ENCODE measurements at places on chromosomes 5 and 9. TPM values are rescaled to one million over a fixed set of nuclear protein-coding genes. Genes with fewer than 3 reads are reported as not detected.

TMEM215 gene
- not detected for total RNA-seq

ARSI gene
- total RNA-seq = 17.6 TPM

LCP2 gene
- not detected for total RNA-seq

EFNA5 gene
- total RNA-seq = not detected

SOHLH1 gene
- total RNA-seq = 0.32 TPM

CFAP90 gene
- total RNA-seq = 0.11 TPM

GABRB2 gene
- total RNA-seq = not detected

ADAMTSL1 gene
- total RNA-seq = not detected

SPZ1 gene
- total RNA-seq = not detected

SLC9A3 gene
- total RNA-seq = 1.2 TPM

ADGRD2 gene
- total RNA-seq = not detected

KIF20A gene
- 66.8 TPM for total RNA-seq

CER1 gene
- total RNA-seq = not detected

- DNase-seq = peak; percentile 39
These were observed 48.1 kb downstream of the POC5 start for GRCh38 chr5:75668977-75669689.

- DNase-seq = no peak
These were observed 28.7 kb upstream of the UBAC1 start for GRCh38 chr9:135989722-135990467.

DNA sequence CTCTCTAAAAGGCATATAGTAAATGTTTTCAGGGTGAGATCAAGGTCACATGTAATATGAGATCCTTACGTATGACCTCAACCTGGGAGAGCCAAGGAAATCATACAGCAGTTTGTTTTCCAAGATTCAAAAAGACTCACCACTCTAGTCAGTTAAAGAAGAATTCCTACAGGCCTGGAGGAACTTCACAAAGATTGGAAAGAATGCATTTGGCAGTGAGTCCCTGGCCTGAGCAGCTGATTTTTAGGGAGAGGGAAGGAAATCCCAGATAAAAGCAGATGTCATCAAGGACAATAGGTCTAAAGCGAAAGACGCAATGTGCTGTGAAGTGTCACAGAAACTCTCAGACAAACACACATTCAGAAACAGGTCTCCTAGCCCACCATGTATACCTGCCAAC lies 424.0 kb upstream of the ZNF462 start:
- DNase-seq = no peak

DNA sequence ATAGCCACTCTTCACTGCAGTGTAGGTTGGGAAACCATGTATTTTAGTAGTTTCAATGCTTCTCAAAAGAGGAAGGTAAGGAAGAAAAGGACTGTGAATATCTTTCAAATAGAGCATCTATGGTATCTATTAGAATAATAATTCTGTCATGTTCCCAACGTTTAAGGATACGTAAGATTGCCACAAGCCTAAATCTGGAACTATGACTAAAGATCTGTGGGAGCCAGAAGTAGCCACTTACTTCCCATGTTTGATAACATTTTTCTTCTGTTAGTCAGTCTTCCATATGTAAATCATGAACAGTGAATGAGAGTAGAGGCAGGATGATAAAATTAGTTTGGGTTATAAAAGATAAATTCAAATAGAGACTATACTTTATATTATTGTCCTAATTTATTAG lies 16.3 kb upstream of the MROH2B start:
- DNase-seq = no peak

- no peak for DNase-seq
These were observed 3.2 kb downstream of the IRX2 start for GRCh38 chr5:2748179-2748860.

DNA sequence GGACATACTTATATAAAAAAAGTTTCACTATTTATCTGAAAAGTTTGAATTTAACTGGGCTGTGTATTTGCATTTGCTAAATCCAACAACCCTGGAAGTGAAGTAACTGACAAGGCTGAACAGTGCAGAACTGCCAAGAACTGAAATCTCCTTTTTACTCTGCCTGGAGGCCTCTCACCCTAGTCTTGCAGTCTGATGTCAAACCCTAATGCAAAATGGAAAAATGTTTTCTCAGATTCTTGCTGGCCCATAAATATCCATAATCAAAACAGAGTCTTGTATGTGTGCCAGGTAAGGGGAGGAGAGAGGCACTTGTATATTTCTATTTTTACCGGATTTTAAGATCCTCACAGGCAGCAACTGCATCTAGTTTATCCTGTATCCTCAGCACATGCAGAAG lies 432.7 kb upstream of the KLF4 start:
- DNase-seq = no peak

DNA sequence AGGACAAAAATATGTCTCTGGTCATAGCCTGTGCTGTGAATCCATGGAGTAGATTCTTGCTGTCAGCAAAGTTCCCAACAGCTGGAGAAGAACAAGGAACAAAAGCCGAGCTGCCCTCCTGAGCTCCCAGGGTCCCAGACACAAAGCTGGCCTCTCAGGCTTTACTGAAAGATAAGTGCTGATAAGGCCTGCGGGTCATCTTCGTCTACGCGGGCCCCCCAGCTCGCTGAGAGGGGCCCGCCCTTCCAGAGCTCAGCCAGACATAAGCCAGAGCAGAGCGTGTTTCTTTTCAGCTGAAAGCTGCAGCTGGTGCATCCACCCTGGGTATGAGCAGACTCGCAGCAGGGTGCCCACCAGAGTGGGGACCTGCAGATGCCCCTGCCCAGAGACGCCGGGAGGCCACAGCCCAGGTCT lies 84.7 kb downstream of the HSD17B3 start:
- no peak for DNase-seq

DNA sequence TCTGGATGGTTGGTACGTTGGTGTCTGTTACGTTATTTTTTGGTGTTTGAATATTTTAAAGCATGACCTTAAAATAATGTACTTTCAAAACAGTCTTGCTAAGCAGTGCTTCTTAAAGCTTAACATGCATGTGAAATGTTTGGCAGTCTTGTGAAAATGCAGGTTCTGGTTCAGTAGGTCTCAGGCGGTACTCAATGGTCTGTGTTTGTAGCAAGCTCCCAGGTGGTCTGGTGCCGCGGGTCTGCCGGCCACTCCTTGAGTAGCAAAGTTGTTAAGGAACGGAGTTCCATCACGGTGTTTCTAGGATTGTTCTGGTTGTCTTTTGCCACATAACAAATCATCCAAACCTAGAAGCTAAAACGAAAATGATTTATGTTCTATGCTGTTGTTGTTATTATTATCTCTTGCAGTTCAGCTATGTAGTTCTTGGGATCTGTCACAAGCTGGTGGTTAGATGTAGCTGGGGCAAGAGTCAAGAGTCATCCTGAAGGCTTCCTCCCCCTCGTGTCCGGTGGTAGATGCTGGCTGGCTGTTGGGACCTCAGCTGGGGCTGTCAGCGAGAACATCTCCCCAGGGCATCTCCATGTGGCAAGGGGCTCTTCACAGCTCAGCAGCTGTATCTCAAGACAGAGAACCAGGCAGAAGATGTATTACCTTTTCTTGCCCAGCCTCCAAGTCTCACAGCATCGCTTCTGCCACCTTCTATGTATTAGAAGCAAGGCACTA lies 186.8 kb downstream of the PALM2AKAP2 start:
- DNase-seq = no peak

- no peak for DNase-seq
These were observed 21.8 kb downstream of the WHRN start for GRCh38 chr9:114483499-114483898.

- no peak for DNase-seq
These were observed 21.1 kb upstream of the IGFBPL1 start for GRCh38 chr9:38445154-38446043.

DNA sequence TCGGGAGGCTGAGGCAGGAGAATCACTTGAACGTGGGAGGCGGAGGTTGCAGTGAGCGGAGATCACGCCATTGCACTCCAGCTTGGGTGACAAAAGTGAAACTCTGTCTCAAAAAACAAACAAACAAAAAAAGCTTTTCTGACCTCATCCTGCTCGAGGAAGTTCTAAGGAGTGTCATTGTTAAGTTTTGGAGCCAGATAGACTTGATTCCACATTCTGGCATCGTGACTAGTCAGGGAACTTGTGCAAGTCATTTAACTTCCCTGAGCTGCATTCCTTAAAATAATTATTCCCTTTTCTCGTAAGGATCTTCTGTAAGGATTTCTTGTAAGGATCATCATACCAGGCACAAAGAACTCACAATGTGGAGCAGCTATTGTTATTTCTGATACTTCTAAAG lies 26.2 kb downstream of the SNX24 start:
- DNase-seq = no peak

GRCh38 chr9:111095441-111095840 lies 57.2 kb upstream of the LPAR1 start:
- DNase-seq = no peak

GRCh38 chr9:129759319-129759718 lies 6.5 kb upstream of the PTGES start:
- no peak for DNase-seq

GRCh38 chr9:20225826-20226225 lies 396.5 kb downstream of the MLLT3 start:
- no peak for DNase-seq

- DNase-seq = no peak
These were observed 131.9 kb upstream of the KLF4 start for GRCh38 chr9:107621436-107621835.

GRCh38 chr9:37902131-37902530 lies 1.8 kb downstream of the SLC25A51 start:
- DNase-seq = no peak

DNA sequence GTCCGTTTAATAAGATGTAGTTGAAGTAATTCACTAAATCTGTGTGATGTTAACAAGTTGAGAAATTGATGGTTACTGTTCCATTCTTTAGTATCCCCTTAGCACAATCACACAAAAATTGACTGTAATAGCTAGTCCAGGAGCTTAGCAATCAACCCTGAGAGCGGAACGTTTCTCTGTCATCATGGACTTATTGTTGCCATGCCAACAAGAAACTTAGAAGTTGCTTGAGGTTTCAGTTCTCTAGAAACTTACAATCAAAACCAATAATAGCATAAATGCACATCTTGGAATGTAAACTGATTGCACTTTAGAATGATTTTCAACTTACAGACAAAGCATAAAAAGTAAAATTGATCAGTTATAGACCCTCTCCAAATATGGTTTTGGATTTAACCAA lies 125.4 kb upstream of the ANKH start:
- DNase-seq = no peak

DNA sequence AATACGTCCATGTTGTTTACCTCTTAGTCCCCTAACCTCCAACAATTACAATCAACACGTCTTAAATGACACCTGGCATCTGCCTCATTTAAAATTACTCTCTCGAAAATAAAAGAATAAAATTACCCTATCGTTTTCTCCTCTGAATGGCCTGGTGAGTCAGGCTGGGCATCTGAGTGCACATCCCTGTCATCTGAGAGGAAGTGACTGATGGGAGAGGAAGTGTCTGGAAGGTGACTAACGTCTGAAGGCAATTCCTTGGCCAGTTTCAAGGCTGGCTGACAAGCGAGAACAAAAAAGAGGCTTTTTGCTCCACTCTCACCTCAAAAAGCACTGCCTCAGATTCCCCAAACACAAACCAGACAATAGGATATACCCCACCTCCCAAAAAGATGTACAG lies 57.7 kb downstream of the MAPKAP1 start:
- no peak for DNase-seq

DNA sequence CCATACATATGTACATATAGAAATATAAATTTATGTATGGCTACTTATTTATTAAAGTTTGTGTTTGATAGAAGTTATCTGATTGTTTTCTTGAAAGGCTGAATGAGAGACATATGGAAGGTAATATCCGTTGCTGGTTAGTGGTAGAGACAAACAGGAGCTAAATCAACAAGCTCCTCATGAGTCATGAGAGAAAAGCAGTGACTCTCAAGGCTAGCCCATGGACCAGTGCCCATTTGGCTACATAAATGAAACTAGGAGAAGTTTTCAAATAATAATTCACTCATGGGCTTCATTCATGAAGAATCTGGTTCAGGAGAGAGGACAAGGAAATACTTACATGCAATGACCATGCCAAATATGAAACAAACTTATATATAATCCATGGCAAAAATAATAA lies 504.5 kb upstream of the ITGA1 start:
- DNase-seq = no peak

DNA sequence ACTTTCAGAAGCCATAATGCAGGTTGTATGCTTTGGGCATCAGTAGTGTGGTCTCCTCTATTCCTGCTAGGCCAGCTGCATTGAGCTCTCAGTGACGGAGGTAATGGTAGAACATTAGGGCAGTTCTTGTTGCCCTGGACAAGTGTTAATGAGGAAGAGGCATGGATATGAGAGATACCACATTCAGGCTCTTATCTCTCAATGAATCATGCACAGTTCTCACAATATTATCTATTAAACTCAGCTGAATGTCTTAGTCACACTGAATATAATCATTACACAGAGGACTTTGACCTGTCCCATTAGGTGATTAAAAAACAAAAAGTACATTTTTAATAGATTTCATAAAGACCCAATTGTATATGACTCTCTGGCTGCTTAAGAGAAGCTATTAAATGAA lies 76.6 kb upstream of the SSBP2 start:
- no peak for DNase-seq

DNA sequence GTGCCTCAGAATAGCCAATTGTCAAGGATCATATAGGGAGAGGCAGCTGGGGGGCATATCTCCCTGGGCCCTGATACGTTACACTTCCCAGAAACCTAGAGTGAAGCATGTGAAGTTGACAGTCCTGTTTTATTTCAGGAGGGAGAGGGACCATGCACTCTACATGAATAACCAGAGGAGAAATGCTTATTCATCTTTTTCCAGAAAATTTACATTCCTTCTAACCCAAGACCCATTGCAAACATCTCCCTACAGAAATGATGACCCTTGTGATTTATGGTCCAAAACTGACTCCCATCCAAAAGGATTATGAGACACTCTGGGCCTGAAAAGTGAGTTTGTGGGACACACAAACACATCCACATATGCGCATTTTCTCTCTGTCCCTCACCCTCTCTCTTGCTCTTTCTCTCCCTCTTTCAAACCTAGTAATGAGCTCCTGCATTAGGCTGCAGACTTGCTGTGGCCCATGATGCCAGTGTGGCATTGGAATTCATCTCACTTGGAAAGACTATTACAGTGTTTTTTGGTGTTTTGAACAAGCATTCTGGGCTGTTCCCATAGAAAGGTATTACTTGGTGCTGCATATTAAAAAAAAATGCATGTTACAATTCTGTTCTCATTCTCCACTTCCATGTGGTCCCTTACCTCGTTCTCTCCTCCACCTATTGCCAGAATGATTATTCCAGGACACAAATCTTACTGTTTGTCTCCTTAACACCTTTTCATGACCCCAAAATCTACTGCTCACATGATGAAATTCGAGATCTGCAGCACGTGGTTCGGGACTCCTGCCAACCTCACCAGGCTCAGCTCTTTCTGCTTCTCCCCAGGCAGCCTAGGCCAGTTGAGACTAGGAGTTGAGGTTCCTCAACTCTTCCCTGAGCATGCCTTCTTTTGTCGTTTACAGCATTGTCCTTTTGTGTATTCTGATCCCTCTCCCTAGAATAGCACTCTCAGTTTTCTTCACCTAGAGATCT lies 451.3 kb upstream of the KLF4 start:
- DNase-seq = no peak

DNA sequence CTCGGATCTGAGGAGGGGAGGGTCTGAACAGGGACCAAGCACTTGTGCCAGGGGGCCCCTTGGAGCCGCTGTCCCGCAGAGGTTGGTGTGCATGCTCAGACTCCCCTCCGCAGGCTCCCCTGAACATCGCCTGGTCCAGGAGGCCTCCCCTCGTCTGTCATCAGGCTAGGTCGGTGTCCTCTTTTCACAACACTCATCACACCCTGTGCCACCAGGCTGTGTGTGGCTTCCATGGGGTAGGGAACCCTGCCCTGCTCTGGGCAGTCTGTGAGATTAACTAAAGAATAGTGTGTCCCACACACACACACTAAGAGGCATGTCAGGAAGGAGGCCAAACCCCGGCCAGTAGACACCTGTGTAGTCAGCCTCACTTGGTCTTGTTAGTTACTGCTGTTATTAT lies 119.3 kb downstream of the C5orf15 start:
- DNase-seq = no peak

Data from HepG2 (cell line).